ENCODE measurements at places on chromosomes 6 and 20.

DNA sequence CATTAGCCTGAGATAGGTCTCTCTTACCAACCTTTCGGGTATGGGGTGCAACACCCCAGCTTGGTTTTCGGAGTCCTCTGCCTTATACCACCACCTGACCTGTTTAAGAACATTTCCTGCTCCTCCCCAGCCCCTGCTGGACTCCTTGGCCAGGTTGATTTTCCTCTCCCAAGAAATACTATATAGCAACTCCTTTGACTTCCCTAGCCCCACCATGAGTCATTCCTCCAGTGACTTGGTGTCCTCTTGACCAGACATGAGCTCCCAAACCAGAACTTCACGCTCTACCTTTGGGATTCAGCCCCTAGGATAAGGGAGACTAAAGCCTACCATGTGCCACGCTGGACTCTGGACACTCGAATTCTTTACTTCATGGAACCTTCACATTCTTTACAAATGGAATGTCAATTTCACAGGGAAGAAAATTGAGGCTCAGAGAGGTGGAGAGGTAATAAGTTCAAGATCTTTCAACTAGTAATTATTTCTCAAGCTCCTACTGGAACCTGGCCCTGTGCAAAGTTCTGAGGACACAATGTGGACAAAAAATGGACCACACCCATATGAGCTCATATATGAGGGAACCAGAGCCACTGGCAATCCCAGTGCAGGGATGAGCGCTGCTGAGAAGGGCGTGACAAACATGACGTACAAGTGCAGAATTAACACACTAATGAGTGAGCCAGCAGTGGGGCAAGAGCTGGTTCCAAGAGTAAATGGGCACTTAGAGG is 48.2 kb downstream of the SIRPA start:
- DNase-seq = no peak

GRCh38 chr20:22846863-22847262 is 188.2 kb upstream of the SSTR4 start:
- DNase-seq = no peak

GRCh38 chr20:2866236-2866635 is 7.0 kb upstream of the PTPRA start:
- no peak for DNase-seq

GRCh38 chr6:40444811-40445210 is 142.4 kb downstream of the LRFN2 start:
- no peak for DNase-seq

- no peak for DNase-seq
These were observed 280.6 kb downstream of the FARS2 start for GRCh38 chr6:5541751-5542432.

DNA sequence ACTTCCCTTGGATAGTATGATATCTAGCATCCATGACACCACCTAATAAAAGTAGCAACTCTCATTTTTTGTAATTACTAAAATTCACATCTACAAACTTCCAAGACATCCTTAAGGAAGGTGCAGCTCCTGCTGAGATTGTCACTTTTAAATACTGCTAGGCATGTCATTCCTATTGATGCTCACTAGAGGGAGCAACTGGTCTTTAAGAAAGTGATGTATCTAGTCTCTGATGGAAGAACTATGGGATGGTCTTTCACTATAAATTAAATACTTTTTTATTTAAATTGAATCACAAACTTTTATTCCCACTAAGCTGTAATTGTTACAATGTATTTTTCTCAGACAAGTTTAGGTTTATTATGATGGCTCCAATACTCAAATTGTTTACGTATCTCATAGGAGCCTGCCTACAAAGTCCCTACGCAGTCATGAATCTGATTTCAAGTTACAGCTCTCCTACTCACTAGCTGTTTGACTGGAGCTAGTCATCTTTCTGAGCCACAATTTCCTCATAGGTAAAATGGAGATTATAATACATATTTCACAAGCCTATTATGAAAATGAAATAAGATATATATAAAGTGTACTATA is 8.1 kb upstream of the TSPYL1 start:
- DNase-seq = peak; percentile 59

- DNase-seq = no peak
These were observed 17.1 kb upstream of the HECA start for GRCh38 chr6:139117734-139118133.

GRCh38 chr6:109800771-109801170 is 109.7 kb downstream of the FIG4 start:
- no peak for DNase-seq

Measured in common myeloid progenitor, CD34-positive (primary cell).